Renal pelvis (tissue), 12 donors: ENCODE measurements at places on chromosomes 2 and 18. TPM values are rescaled to one million over a fixed set of nuclear protein-coding genes. Genes with fewer than 3 reads are reported as not detected.

OTOS gene
- polyA plus RNA-seq, result not detected

GBX2 gene
- polyA plus RNA-seq, result 0.39 TPM

EPB41L5 gene
- 88.1 TPM for polyA plus RNA-seq

ITPRIPL1 gene
- 4.7 TPM for polyA plus RNA-seq

ST8SIA5 gene
- 1.1 TPM for polyA plus RNA-seq
